ENCODE measurements at places on chromosomes 7 and 10.

DNA sequence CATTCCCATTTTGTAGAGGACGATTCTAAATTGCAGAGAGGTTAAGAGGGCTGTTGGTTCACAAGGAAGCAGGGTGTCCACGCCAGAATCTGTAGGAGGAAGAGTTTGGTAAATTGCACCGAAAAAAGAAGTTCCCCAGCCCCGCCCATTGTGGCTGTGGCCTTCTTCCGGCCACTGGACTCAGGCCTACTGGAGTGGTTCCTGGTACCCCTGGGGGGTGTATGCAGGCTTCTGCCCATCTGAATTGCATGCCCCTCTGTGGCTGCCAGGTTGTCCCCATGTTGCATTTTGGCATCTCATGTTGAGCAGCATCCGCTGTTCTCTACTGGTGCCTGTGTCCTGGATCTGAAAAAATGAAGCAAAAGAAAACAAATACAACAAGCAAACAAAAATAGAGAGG lies 234.2 kb downstream of the WDR11 start:
- DNase-seq, result no peak

DNA sequence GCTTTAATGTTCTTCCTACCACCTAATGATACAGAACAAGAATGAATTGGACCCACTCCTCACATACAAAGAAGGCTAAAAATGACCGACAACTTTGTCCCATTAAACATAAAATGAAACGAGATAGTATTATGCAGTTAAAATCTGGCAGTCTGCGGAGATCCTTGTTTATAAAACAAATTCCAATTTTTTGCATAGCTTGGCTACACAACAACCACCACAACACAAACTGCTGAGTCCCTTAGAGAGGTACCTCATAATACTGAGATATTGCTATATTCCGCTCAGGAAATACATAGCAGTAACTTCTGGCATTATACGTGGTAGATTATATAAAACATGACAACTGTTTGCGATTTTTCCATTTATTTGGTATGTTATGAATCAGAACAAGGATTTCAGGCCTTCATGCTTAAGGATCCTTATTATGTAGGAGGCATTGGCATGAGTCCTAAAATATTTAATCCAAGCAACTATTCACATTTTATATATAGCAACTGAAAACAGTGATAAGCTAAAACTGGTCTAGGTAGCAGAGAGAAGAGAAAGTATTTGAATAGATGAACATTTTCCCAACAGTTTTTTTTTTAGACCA lies 96.0 kb downstream of the ANK3 start:
- no peak for DNase-seq

DNA sequence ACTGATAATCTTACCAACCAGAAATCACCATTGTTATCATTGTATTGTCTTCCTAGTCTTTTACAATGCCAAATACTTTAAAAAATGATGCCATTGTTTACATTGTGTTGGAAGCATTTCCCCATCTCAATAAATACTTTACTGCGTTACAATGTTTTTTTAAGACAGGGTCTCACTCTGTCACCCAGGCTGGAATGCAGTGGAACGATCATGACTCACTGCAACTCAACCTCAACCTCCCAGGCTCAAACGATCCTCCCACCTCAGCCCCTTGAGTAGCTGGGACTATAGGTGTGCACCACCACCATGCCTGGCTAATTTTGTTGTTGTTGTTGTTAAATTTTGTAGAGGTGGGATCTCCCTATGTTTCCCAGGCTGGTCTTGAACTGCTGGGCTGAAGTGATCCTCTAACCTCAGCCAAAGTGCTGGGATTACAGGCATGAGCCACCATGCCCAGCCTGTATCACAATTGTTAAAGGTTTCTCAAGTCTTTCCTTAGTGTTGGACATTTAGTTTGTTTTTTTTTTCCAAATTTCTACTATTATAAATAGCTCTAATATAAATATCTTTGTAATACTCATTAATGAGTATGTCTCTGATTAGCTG lies 13.5 kb downstream of the LRMDA start:
- DNase-seq, result no peak

DNA sequence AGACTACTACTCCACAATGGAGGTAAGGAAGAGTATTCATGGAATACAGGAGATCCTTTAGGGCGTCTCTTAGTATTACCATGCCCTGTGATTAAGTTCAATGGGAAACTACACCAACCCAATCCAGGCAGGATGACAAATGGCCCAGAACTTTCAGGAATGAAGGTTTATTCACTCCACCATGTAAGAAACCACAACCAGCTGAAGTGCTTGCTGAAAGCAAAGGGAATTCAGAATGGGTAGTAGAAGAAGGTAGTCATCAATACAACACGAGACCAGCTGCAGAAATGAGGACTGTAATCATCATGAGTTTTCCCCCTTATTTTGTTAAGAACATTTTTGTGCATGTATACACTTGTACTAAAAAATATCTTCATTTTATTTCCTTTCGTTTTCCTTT lies 76.6 kb downstream of the GPR37 start:
- no peak for DNase-seq

- DNase-seq, result no peak
Observed at GRCh38 chr7:66877577-66878300, 43.3 kb upstream of the TMEM248 start.

DNA sequence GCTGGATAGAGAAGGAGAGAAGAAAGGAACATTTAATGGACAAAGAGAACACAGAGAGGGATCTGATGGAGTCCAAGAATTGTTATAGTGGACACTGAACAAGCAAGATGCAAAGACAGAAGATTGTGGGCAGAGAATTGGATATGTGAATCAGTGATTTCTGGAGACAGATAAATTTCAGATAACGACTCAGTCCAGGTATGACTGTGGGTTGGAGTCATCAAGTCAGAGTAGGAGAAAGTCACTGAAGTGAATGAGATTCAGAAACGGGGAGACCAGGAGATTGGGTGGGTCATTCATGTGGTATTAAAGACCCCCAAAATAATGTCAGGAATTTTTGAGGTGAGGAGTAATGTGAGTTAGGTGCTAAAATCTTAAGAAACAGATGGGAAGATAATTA lies 23.0 kb downstream of the ASB4 start:
- no peak for DNase-seq

GRCh38 chr10:131996466-131997365 lies 15.0 kb upstream of the BNIP3 start:
- DNase-seq, result no peak

DNA sequence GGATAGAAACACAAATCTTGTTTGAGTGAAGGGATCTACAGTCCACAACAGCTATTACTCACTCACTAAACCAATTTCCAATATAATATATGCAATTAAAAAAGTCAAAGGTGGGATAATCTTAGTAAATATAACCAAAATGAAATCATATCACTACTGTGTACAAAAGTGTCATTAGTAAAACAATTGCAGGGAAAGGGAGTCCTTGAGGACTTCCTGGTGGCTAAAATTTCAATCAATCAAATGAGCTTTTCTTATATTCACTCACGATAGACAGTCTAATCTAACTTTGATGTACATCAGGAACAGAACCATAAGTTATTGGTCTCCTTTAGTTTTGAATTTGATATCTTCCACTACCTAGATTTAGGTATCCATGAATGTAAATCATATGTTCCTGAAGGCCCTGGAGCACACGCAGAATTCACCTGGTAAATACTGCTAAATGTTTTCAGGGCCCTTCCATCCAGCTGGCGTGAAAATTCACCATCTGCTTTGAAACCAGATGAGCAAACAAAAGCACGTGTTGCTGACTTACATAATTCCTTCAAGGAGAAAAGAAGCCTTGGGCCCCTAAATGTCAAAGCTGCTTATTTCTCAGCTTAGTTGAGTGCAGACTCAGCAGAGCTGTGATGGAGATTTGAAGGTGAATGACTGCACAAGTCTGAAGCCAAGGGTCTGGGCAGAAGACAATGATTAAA lies 159.3 kb upstream of the TMEM196 start:
- DNase-seq, result peak; percentile 32
